Activated naive CD4-positive, alpha-beta T cell treated with Interleukin-2 at 50 U/mL for 16 hours (primary cell): ENCODE measurements at places on chromosomes 16 and 17.

GRCh38 chr16:66477028-66477515 lies 50.0 kb downstream of the BEAN1 start:
- no peak for DNase-seq

GRCh38 chr17:30225919-30226553 lies 9.5 kb downstream of the SLC6A4 start:
- no peak for DNase-seq

DNA sequence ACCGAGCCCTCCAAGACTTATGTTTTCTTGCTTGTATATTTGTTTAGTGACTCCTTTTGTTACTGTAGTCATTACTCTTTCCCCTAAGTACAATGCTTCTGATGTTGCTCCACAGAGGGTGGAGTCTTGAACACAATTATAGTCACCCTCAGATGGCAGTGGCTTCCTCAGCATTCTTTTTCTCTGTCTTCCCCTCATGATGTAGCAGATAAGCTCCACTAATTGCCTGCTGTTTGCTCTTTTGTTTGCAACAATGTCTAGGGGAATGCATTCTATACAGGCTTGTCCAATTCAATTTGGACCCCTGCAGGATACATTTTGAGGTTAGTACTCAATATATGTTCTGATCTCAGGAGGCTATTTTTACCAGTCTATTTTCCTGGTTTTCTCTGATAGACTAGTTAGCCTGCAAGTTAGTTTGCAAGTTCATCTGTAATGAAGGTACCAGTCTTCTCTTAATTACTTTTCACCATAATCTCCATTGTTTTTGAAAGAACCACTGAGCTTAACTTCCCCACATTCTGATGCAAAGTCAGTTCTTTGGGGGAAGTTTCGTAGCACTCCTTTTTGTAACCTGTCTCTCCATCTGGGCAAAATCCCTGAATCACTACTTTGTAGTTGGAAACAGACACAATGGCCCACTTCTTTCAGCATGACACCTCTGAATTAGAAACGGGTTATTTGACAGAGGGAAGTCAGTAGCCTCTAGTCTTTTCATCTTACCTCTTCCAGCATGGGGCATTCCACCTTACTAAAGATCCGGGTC lies 1509.2 kb downstream of the CDH11 start:
- no peak for DNase-seq

DNA sequence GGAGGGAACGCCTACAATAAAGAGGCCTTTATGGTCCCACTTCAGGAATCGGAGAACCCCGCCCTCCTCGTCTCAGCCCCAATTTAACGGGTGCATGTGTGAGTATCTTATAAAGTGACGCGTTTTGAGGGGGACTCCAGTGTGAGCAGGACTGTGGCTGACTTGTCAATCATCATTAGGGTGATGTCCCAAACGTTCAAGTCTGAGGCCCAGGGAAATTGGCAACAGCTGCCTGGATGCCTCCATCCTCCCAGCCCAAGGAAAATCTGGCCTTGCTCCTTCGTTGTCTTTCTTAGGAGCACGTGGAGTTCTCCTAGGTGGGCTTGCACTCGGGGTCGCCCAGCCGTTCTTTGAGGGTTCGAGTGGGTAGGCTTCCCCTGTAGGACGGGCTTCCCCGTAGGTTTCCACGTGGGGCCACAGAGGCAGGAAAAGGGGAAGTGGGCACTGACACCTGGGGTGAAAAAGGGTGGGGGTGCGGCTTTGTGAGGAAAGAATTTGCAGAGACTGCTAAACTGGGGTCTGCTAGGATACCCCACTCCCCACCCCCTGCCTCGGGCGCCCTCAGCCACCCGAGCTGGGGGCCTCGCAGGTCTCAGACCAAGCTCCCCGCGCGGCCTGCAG lies 561 bp upstream of the HERPUD1 start:
- DNase-seq: no peak

DNA sequence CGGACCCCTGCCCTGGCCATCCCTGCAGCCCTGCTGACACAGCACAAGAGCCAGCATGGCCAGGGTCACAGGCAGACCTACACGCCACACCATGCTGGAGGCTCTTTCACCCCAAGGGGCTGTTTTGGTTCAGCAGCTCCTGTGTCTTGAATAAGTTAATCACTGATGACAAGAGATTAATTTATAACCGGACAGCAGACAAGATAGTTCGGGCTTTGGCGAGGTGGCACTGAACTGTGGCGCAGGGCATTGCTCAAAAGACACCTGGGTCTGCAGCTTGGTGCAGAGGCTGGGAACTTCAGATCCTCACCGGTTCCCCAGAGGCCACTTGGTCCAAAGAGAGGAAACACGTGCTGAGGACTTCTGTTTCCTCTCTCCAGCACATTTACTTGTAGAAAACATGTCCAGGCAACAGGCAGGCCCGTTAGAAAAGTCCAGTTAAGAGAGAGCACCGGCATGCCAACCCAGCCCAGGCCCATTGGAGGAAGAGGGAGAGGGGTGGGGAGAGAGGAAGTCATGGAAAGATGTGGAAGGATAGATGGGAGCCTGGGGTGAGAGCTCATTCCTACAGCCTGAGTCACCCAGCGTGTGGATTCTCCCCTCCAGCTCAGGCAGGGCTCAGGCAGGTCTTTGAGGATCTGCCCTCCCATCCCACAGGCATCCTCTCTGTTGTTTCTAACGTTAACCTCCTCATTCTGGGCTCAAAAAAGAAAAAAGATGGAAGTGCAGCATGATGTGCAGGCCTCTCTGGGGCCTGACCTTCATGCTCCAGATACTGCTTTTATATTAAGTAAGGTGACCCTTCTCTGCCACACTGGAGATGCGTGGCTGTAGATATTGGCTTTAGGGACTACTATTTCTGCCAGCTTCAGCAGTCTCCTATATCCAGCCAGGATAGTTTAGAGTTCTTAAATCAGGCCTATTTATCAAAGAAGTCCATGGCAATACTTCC lies 80.0 kb upstream of the HNF1B start:
- no peak for DNase-seq

- DNase-seq: no peak
These were observed 64.0 kb downstream of the USP32 start for GRCh38 chr17:60327901-60328273.

DNA sequence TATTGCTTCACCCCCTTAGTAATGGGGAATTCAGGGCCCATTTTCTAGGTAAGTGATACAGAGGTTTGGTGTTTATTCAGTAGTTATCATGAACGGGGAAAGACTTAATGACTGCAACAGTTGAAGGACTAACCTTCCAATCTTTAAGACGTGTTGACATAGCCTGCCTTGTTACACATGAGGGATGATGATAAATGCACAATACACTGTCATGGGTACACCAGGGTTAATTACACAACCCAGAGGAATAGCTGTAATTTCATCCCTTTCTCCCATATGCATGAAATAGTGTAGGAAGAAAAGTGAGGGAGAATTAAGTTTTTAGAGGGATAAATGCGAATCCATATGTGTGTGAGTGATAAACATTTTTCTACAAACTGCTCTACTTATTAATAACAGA lies 10.7 kb downstream of the MYH4 start:
- DNase-seq: no peak

DNA sequence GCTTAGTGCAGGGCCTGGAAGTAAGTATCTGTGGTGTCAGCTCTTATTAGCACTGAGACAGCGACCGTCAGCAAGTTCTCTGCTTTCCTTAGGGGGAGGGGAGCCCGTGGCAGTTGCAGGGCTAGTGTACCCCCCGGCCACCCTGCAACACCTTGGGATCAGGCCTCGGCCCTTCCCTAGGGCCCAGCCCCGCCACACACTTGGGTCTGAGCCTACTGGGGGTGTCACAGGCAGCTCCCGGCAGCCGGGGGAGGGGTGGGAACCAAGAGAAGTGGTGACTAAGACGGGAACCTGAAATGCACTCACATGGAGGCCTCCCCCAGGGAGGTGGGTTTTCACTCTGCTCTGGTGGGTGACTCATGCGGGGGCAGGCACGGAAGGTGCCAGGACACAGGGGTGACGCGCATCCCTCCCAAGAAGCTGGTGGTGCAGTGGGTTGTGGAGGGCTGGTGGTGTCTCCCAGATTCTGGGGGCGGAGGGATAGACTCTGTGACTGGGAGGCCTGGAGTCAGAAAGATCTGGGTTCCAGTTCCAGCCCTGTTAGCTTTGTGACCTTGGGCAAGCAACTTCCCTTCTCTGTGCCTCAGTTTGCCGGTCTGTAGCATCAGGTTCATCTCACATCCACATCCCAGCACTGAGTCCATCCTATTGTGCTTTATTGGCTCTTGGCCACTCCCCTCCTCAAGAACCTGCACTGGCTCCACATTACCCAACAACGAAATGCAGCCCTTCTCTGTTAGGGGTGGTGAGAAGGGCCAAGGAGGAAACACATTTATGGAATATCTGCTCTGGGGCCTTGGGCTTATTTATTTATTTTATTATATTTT lies 44.5 kb downstream of the LAT start:
- DNase-seq: peak; percentile 92
